ENCODE measurements at places on chromosomes 7 and 10. TPM values are rescaled to one million over a fixed set of nuclear protein-coding genes. Genes with fewer than 3 reads are reported as not detected.

The ANKRD22 gene
- 0.42 TPM for total RNA-seq

The CTNNA3 gene
- total RNA-seq: not detected

The CXCL12 gene
- total RNA-seq: not detected

The HOXA10 gene
- total RNA-seq: not detected

The AMZ1 gene
- 0.27 TPM for total RNA-seq

The ADK gene
- total RNA-seq: 28.8 TPM

The LRRC18 gene
- not detected for total RNA-seq

The NOS3 gene
- 10.5 TPM for total RNA-seq

The CDK14 gene
- 0.39 TPM for total RNA-seq

The ASZ1 gene
- total RNA-seq: not detected

The UCN3 gene
- total RNA-seq: not detected

The PDK4 gene
- total RNA-seq: not detected

The ACSL5 gene
- 71.8 TPM for total RNA-seq

The GTF2IRD1 gene
- 0.80 TPM for total RNA-seq

The BICC1 gene
- not detected for total RNA-seq

The ATE1 gene
- 25.7 TPM for total RNA-seq

The GJC3 gene
- total RNA-seq: 0.32 TPM

The ORAI2 gene
- 82.5 TPM for total RNA-seq

The ATP6V0A4 gene
- total RNA-seq: 0.66 TPM

The STAG3 gene
- total RNA-seq: 38.3 TPM

The STOX1 gene
- total RNA-seq: 0.37 TPM

The ZNF783 gene
- 18.7 TPM for total RNA-seq

The SPDYE1 gene
- total RNA-seq: 0.12 TPM

The GLI3 gene
- 0.02 TPM for total RNA-seq

The GPR15LG gene
- total RNA-seq: not detected

The INPP5F gene
- total RNA-seq: 9.4 TPM

The CTAGE8 gene
- total RNA-seq: 2.9 TPM

The CALCR gene
- total RNA-seq: not detected

The DOCK1 gene
- 0.73 TPM for total RNA-seq

The LGI1 gene
- total RNA-seq: not detected

The CACNA2D1 gene
- total RNA-seq: not detected

The PIK3CG gene
- total RNA-seq: 36.5 TPM

The TMED4 gene
- total RNA-seq: 78.0 TPM

The DBF4 gene
- 58.0 TPM for total RNA-seq

The HELLS gene
- 111 TPM for total RNA-seq

The LLCFC1 gene
- not detected for total RNA-seq
